ENCODE measurements at places on chromosomes 2 and 18. TPM values are rescaled to one million over a fixed set of nuclear protein-coding genes. Genes with fewer than 3 reads are reported as not detected.

DNA sequence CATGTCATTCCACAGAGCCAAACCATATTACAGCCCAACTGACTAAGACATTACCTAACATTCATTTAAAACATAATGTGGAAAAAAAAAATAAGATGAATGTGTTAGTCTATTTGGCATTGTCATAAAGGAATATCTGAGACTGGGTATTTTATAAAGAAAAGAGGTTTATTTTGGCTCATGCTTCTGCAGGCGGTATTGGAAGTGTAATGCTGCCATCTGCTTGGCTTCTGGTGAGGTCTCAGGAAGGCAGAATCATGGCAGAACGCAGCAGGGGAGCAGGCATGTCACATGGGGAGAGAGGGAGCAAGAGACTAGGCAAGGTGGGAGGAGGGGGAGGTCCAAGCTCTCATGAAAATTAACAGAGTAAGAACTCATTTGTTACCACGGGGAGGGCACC lies 504.8 kb upstream of the LRATD1 start:
- DNase-seq, result no peak

CDH20 gene
- 0.47 TPM for total RNA-seq

DNA sequence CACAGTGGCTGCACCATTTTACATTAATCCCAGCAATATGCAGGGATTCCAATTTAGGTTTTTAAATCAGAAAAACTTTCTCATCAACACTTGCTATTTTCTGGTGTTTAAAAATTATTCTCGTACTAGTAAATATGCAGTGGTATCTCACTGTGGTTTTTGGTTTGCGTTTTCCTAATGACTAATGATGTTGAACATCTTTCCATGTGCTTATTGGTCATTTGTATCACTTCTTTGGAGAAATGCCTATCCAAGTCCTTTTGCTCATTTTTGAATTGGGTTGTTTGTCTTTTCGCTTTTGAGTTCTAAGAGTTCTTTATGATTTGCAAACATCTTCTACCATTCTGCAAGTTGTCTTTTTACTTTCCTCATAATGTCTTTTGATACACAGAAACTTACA lies 62.1 kb upstream of the TCF7L1 start:
- no peak for DNase-seq

DNA sequence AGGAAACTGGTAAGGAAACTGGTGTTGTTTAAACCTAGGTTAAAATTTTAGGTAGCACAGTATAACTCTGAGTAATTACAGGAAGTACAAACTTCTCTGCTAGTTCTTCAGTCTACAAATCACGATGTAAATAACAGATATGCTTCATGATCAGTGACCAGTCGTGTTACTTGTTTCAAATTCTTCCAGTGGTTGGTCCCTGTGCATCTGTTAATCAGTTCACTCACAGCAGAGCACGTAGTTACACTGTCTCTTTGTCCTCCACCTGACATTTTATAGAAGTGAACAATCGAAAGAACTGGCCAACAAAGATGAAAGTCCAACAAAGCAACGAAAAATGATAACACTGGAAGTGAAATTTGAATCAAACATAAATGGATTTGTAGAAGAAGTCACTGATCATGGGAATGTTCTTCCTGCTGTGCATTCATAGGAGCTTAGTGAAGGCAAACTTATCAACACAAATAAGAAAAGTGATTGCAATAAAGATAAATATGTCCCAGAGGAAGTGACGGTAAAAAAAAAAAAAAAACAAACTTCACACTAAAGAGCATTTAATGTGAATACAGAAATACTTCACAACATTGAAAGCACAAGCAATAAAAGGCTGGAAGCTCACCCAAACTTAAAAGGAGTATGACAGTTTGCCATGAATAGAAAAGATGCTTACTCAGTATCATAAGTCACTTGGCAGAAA lies 7.0 kb downstream of the EIF2AK2 start:
- no peak for DNase-seq

- DNase-seq, result no peak
Measured at GRCh38 chr2:228846161-228846560, 424.9 kb downstream of the PID1 start.
